ENCODE measurements at places on chromosomes 11 and 22.

- no peak for DNase-seq
Measured at GRCh38 chr11:129854232-129854805, 38.7 kb downstream of the TMEM45B start.

GRCh38 chr22:30806391-30806861 lies 111.8 kb downstream of the OSBP2 start:
- no peak for DNase-seq

GRCh38 chr11:61700212-61700611 lies 20.0 kb downstream of the DAGLA start:
- DNase-seq: no peak

DNA sequence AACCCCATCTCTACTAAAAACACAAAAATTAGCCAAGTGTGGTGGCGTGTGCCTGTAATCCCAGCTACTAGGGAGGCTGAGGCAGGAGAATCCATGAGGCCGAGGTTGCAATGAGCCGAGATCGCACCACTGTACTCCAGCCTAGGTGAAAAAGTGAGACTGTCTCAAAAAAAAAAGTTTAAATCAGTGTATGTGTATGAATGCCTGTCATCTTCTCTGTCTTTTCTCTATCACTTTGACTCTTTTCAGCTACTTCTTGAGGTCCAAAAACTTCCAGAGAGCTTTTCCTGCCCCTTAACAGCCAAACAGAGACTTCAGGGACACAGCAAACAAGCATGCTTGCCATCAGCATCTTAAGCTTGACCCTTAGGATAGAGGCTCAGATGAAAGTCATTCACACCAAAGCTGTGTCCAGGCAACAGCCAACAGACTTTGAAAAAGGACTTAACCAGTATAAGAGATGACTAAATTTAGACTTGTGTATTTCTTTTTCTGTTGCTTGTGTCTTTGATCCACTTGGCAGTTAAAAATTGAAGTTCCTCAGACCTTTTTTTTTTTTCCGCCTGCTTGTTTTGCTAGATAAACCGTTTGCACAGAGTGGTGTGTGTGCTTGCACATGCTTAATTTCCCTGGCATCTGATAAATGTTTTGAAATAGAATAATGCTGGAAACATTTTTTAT lies 151.9 kb downstream of the DBX1 start:
- DNase-seq: no peak

GRCh38 chr11:110279881-110280280 lies 16.5 kb downstream of the RDX start:
- no peak for DNase-seq

DNA sequence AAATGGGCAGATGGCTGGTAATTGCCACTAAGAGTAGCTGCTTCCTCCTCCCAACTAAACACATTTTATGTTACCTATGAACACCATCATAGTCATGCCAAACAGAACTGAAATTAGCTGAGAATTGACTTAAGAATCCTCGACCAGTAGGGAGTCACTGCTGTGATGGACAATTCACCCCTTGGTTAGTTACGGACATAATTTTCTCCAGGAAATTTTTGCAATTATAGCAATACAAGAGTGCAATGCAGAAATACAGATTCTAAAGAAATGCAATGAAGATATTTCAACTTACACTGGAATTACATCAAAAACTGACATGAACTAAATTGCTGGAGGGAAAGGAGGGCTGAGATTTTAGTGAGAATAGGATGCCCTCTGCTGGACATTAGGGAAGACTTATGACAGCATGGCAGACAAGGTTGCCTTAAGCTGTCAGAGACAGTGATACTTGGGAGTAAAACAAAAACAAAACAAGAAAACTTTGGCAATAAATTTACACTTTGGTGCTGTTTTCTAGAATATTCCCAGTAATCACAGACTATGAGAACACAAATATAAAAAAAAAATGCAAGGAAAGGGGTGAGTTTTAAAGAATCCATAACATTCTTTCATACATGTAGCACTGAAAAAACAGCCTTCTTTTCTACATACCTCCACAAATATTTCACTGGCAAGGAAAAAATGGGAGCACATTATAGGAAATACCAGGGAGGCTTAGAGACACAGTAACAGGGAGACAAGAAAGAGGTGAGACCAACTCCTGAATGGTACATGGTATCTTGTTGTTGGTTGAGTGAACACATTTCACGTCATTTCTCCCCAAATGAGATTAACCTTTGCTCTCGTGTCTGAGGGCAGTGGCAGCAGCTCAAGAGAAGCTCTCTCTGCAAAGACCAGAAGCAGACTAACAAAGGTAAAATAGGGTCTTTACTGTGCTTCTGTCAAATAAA lies 11.2 kb upstream of the PPP2R1B start:
- peak; percentile 52 for DNase-seq

GRCh38 chr11:8062781-8063257 lies 18.2 kb upstream of the TUB start:
- no peak for DNase-seq

DNA sequence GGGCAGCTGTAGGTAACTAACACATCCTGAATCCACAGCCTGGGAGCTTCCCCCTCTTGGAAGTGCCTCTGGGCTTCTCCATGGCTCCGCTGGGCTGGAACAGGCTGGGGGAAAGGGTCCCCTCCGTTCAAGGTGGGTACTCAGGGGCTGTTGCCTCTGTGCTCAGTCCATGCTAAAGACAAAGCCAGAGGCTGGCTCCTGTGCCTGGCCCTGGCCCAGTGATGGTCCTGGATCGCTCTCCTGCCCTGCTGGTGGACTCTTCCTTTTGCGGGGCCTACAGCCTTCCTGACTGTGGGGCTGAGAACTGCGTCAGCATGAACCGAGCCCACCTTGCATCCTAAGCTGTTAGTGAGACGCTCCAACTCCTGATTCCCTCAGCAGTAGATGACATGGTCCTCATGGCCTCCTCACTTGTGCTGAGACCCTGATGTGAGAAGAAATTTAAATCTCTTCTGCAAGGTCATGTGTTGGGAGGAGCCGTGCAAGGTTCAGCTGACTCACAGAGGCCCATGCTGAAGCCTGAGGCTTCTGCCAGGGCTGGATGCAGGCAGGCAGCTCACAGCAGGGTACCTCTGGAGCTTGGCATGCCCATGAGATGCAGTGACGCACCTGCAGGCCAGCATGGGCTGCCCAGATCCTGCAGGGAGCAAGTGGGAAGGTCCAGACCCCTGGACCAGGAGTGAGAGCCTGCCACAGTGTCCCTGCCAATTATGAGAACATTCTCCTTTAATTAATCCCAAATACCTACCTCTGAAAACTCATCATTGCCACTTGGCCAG lies 1285.5 kb downstream of the TBC1D22A start:
- DNase-seq: no peak

GRCh38 chr11:32385998-32386397 lies 49.3 kb downstream of the WT1 start:
- no peak for DNase-seq

GRCh38 chr11:79116600-79116999 lies 324.2 kb downstream of the TENM4 start:
- DNase-seq: no peak

GRCh38 chr22:29141078-29141688 lies 64.5 kb upstream of the EMID1 start:
- no peak for DNase-seq

DNA sequence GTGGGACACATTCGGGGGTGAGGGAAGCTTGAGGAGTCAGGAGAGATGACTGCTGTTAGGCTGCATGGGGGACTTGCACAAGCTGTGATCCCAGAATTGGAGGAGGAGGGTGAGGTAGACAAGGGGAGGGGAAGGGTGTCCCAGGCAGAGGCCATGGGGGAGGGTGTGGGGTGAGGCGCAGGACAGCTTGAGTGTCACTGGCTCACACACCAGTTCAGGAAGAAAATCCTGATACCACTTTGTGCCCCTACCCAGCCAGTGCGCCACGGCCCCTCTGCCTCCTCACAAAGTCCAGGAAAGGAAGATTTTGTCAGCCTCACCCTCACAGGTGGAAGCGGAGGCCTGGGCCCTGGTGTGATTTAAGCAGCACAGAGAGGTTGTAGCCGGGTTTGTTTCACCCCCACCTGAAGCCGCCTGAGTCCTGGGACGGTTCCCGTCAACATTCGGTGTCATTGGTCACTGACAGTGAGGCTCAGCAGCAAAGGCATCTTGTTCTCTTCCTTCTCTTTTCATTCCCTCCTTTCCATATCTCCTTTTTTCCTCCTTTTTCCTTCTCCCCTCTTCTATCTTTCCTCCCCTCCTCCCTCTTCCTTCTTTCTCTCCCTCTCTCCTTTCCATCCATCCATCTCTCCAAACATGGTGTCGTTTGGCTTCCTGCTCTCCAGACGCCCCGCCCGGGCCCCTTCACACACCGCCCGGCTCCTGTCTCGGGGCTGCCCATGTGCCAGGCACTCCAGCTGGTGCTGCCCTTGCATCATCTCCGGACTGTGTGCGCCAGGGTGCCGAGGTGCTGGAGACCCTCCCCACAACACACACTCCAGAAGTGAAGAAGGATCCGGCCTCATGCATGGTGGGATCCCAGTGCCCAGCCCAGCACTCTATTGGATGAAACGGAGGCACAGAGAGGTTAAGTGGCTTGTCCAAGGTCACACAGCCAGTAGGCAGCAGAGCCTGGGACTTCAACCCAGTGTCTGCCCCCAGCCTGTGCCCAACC lies 89.3 kb downstream of the MPPED1 start:
- no peak for DNase-seq

DNA sequence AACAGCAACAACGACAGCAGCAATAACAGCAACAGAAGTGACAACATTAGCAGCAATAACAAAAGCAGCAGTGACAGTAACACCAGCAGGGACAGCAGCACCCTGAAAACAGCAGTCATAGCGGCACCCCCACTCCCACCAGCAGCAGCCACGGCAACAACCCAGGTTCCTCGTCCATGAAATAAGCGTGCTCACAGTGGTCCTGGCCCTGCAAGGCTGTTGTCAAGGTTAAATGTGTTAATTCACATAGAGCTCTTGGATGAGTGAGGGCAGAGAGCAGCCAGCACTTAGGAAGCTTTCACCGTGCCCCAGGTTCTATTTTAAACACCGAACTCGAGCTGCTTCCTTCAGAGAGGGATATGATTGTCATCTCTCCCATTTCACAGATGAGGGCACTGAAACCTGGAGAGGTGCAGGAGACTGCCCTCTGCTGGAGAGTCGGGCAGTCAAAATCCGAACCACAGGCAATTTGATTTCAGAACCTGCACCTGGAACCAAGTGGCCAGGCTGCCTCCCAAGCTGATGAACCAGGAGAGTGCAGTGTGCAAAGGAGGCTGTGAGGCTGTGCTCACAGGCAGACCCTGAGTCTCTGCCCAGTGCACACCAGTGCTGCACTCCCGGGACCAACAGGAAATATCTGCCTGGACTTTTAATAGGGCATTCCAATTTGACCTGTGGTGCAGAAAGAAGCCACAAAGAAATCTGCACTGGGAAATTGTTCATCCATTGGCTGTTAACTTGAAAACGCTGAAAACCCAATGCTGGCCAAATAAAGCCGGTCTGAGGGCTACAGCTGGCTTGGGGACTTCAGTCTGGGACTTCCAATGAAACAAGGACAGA lies 22.9 kb upstream of the FGF3 start:
- no peak for DNase-seq

GRCh38 chr11:133924661-133925060 lies 32.1 kb downstream of the IGSF9B start:
- no peak for DNase-seq

DNA sequence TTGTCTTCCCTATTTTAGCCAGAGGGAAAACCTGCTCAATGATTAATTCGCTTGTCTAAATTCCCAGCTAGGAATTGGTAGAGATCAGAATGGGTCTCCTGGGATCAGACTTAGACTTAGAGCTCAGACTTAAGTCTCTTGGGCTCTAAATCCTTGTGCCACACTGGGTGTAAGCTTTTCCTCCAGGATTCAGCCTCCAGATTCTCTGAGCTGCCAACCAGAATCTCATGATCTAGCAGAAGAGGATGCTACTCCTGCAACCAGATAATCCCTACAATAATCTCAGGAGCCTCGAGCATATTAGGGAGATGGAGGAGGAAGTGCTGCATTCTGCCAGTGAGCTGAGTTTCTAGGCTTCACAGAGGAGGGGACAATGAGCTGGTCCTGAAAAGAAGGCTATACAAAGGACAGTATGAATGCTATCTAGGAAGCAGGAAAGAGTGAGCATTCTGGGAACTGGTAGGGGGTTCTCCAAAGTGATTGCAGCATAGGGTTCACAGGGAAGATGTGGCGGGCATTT lies 211.6 kb upstream of the SESN3 start:
- no peak for DNase-seq

- DNase-seq: no peak
Measured at GRCh38 chr22:30241576-30242371, 4.8 kb downstream of the LIF start.

- DNase-seq: no peak
Measured at GRCh38 chr22:25497716-25498115, 66.8 kb upstream of the GRK3 start.

GRCh38 chr11:46903846-46904245 lies 14.5 kb downstream of the LRP4 start:
- DNase-seq: no peak
